ENCODE measurements at places on chromosomes 3 and 15. TPM values are rescaled to one million over a fixed set of nuclear protein-coding genes. Genes with fewer than 3 reads are reported as not detected.

Gene KIF9
- total RNA-seq: 6.1 TPM

Gene SPESP1
- 9.2 TPM for total RNA-seq

Gene AGBL1
- not detected for total RNA-seq

Gene CACNA2D3
- 17.3 TPM for total RNA-seq

Gene CRABP1
- total RNA-seq: not detected

Gene ASB14
- total RNA-seq: not detected

Gene NR1I2
- total RNA-seq: not detected

Gene CPN2
- not detected for total RNA-seq

Gene TM4SF18
- total RNA-seq: 12.5 TPM

Gene RNU5B-1
- total RNA-seq: 39.9 TPM

DNA sequence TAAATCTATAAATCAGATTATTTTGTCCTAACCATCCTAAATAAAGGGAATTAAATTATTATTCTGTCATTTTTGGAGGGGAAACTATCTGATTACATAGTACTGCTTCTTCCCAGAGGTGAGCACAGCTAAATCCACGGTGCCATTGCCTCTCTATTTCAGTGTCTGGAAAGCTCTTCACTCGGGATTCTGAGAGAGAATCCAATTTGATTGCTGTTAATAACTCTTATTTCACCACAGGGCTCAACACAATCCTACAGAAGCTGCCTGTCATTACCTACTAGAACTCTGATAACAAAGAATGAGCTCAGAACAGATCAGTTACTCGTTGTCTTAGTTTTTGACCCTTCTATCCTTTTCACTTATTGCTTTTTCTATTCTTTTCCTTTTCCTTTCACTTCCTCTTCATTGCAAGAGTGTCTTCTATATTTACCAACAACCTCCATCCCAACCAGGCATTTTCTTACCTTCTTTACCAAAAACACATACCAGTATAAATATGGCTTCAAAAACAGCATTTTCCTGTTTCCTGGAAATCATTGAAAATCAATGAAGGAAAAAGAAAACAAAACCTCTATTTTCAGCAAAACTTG, 30.4 kb downstream of the OXNAD1 start:
- DNase-seq: no peak

DNA sequence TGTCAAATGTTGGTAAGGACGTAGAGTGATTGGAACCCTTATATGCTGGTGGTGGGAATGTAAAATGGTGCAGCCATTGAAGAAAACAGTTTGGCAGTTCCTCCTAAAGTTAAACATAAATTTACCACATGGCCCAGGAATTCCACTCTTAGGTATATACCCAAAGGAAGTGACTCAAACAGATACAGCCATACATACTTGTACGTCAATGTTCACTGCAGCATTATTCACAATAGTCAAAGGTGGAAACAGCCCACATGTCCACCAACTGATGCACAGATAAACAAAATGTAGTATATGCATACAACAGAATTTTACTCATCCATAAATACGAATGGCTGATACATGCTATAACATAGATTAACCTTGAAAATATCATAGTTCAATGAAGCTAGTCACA, 13.2 kb downstream of the CLASP2 start:
- DNase-seq: no peak

GRCh38 chr3:196969660-196970546, 1.3 kb upstream of the PIGZ start:
- peak; percentile 70 for DNase-seq

DNA sequence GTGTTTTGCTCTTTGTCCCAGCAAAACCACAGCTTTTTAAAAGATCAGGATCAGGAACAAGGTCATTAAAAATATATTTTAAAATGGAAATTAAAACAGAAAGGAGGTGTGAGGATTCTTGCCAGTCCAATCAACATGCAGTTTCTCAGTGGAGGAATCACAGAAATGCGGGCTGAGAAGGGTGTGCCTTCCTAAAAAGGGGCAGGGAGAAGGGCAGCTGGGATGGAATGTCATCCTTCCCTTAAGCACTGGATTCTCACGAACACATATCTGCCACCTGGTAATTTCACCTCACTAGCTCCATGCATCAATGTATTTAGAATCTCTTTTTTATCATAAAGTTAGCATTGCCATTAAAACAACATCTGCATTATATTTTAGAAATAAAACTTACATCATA, 21.4 kb downstream of the ABI3BP start:
- no peak for DNase-seq

DNA sequence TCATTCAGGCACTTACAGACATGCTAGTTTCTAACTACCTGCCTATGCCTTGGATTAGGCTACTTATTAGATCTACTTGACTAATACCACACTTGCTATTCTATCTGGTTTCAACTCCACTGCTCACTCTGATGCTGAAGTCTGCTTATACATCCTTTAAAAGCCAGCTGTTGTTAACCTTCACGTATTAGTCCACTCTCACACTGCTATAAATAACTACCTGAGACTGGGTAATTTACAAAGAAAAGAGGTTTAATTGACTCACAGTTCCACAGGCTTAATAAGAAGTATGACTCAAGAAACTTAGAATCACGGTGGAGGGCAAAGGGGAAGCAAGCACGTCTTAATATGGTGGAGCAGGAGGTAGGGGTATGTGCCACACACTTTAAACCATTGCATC, 47.7 kb upstream of the ANKRD28 start:
- no peak for DNase-seq

DNA sequence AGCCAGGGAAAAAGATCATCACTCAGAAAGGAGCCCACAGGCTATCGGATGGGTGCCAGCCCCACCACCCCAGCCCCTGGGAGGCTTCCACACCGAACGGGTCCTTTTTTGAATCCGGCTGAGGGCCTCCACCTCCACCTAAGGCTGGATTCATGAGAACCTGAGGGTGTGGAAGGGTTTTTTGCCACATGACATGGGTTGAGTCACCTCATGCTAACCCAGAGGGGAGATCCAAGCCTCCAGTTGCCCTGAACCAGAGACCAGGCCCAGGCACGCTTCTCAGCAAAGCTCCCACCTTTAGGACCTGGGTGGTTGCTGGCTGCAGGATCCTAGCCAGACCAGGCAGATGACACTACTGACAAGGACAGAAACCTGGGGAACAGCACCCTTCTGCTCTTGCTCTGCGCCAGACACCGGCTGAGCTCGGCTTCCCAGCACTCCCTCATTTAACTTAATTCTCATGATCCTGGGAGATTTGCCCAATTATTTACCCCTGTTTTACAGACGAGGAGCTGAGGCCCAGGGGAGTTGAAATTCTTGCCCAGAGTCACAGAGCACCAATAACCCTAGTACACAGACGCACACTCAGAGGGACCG, 25.6 kb downstream of the DUSP7 start:
- DNase-seq: no peak

DNA sequence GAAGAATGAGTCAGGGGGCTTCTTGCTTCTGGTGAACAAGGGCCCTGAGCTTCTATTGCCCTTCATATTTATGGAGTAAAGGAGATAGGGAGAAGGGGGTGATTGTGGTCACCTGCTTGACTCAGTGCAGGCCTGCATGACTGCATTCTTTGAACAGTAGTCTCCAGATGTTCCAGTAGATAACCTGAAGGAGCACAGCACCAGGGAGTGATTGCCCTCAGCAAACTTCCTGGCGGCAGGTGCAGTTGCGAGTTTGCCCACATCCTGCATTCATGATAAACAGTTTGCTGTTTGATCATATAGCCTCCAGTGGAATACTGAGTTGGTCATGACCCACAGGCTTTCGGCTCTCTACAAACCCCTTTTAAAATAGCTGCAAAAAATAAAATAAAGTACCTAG, 1632.7 kb downstream of the OTOL1 start:
- DNase-seq: no peak

DNA sequence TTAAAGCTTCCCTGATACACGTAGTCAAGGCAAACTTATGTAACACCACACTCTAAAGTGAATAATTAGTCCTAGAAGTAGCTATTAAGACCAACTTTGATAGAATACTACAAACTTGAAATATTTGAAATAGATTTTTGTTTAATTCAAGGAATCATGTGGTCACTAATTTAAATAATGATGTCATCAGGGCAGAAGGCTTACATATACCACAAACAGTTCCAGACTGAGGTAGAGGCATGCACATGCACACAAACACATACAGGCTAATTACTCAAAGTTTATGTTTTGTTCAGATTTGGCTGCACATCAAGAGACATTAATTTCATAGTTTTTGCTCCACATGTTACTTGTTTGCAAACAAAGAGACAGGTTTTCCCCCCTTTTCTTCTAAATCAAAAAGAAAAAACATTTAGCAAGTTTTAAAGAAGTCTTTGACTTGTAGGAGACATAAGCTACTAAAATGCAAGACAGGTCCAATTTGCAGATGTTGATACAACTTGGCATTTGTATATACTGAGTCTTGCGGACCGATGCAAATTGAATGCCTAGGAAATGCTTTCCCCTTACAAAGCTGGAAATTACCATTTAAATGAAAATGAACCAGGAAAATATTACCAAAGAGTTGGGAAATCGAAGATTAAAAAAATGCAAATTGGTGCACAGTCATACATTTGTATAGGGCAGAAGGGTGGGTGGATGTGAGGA, 594.8 kb downstream of the MAGI1 start:
- DNase-seq: no peak

- DNase-seq: no peak
These were observed 161.7 kb upstream of the ZNF385D start for GRCh38 chr3:21912711-21913110.

DNA sequence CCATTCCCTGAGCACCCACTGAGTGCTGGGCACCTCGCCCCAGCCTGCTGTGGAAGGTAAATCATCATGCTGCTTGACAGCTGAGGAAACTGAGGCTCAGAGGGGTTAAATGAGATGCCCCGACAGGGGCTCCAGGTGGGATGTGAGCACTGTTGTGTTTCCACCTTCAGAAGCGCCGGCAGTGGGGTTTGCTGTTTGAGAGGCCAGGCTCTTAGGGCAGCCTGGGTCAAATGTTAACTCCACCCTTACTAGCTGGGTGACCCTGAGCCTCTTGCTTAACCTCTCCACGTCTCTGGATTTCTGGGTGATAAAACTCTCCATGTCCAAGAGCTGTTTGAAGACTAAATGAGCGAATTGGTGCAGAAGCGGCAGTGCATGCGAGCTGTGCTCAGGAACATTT, 43.1 kb downstream of the FAM3D start:
- DNase-seq: no peak

DNA sequence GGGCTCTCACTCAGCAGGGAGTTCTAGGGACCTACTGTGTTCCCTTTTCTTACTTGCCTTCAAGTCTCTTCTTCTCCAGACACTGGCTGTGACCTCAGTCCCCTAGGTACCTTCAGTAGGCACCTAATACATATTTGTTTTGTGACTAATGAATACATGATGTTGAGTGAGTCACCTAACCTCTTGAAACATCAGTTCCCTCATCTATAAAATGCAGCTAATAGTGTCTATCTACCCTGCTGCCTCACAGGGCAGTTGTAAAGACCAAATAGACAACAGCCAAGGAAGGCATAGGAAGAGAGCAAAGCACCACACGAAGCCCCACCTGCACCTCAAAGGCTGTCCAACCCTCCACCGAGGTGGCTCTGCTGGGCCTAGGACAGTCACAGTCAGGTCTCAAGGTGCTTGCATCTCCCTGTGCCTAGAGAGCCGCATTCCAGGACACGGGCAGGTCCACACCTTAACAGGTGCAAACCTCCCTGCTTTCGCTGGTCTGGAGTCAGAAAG, 29.1 kb downstream of the DAPK2 start:
- DNase-seq: no peak

- no peak for DNase-seq
These were observed 39.2 kb downstream of the HMCES start for GRCh38 chr3:129317848-129318247.

DNA sequence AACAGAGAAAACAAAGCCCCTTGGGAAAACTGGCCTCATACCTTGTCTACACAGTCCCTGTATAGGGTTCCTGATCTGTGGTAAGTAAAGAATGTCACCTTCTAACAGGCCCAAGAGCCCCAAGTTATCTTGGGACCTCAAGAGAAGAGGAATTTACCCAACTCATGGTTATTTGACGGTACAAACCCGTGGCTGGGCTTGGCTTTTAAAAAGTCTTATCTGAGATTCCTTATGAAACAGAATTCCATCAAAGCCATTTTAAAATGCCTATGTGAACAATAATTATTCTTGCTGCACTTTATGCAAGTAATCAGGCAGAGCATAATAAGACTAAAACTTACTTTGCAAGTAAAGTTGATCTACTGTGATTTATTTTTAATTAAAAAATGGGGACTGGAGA, 13.9 kb upstream of the SORD start:
- DNase-seq: no peak

DNA sequence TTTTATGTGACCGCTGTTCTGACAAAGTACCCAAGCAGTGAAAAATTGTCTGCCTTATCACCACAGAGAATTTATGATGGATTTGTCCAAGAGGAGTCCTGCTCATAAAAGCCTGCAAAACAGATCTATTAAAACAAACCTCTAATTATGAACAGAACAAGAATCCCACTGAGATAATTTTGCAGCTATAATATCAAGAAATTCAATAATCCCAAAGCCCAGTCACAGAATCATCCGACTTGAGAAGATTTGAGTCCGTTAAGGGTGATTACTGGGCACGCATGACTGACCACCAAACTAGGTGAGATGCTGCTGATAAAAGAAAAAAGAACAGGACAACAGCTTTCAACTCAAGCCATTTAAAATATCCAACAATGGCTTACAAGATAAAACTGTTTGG, 231.0 kb upstream of the WNT5A start:
- no peak for DNase-seq

DNA sequence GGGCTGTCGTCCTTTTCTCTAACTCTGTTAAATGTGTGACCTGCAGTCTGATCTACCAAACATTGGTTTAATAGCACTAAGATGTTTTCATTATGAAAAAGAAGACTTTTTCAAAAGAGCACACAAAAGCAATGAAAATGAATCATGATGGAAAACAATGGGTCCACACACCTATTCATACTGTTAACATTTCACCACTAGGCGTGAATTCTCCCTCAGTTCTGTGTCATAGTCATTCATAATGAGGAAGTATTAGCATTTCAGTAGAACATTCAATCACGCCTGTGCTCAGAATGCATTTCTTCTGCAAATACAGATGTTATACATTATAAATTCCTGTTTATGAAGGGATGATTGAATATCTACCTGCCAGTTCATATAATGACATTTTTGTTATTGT, 35.9 kb downstream of the EIF4E3 start:
- DNase-seq: no peak

- no peak for DNase-seq
These were observed 4.6 kb downstream of the WDR53 start for GRCh38 chr3:196563721-196564225.

- peak; percentile 10 for DNase-seq
These were observed 8.3 kb downstream of the BMF start for GRCh38 chr15:40100123-40100946.

GRCh38 chr15:58522865-58523264, 91.1 kb downstream of the LIPC start:
- DNase-seq: no peak

GRCh38 chr15:85795337-85796305, 896 bp upstream of the KLHL25 start:
- no peak for DNase-seq

- DNase-seq: no peak
These were observed 34.5 kb downstream of the RASGRP1 start for GRCh38 chr15:38530113-38530512.

- no peak for DNase-seq
These were observed 140.2 kb downstream of the GMNC start for GRCh38 chr3:190722181-190722905.

Measured in left cardiac atrium (tissue), 4 donors.